Gastrocnemius medialis (tissue), 4 donors: ENCODE measurements at places on chromosomes 1 and 21. TPM values are rescaled to one million over a fixed set of nuclear protein-coding genes. Genes with fewer than 3 reads are reported as not detected.

The CLCA4 gene
- 3.7 TPM for total RNA-seq

The AKNAD1 gene
- not detected for total RNA-seq

The B3GALNT2 gene
- 33.6 TPM for total RNA-seq

The SMIM1 gene
- total RNA-seq = not detected

The RPS8 gene
- 2,085 TPM for total RNA-seq
